ENCODE measurements at places on chromosomes 7 and 10. TPM values are rescaled to one million over a fixed set of nuclear protein-coding genes. Genes with fewer than 3 reads are reported as not detected.

The PROSER2 gene
- total RNA-seq: 35.7 TPM

The MEST gene
- 566 TPM for total RNA-seq

The OR13A1 gene
- total RNA-seq: not detected

The FAM25G gene
- total RNA-seq: not detected

The LRRC18 gene
- not detected for total RNA-seq

The TRIM73 gene
- total RNA-seq: 0.71 TPM

The OR2A42 gene
- not detected for total RNA-seq

The ATG9B gene
- not detected for total RNA-seq
